ENCODE measurements at places on chromosomes 1 and 21.
A peak's percentile ranks its signal among the peaks of the same experiment; 100 is the strongest.

GRCh38 chr1:197799271-197799670, 24.0 kb upstream of the DENND1B start:
- no peak for DNase-seq

DNA sequence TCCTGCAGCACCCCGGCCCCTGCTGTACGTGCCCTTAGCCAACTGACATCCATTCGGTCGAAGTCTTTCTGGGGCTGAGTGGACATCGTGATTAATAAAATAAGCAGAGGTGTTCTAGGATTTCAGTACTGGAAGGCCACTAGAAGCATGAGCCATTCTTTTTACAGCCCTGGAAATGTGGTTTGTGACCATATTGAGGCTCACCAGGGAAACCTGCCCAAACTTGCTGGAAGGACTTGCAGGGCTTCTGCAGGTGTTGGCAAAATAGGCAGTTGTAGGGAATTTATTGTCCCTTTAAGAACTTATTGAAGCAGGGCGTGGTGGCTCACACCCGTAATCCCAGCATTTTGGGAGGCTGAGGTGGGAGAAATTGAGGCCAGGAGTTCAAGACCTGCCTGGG, 80.8 kb downstream of the DOP1B start:
- DNase-seq: no peak

- no peak for DNase-seq
Observed at GRCh38 chr1:2641381-2642130, 8.7 kb upstream of the MMEL1 start.

DNA sequence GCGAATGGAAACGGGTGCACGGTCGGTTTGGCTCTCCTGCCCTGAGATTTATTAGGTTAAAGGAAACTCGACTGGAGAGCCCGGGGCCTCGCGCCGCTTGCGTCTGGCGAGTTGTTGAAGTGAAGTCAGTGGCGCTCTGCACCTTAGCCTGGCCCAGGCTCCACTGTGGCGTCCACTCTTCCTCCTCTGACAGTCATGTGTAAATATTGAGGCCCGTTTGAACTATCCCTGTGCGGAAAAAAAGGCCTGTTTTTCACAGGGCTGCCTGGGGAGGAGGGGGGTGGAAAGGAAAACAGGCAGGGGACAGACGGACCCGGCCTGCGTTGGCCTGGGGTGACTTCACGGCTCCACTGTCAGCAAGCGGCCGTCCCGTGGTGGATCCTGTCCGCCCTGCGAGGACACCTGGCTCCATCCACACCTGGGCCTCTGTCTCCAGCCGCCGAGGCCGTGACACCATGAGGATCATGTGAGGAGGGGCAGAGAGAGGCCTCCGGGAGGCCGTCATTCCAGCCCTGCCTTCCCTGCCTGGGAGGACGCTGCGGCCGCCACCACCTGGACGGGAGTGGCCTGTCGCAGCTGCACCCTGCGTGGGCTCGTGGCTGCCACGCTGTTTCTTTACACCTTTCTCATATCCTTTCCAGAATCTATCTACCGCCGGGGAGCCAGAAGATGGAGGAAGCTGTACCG, 59.8 kb downstream of the FAAP20 start:
- no peak for DNase-seq

DNA sequence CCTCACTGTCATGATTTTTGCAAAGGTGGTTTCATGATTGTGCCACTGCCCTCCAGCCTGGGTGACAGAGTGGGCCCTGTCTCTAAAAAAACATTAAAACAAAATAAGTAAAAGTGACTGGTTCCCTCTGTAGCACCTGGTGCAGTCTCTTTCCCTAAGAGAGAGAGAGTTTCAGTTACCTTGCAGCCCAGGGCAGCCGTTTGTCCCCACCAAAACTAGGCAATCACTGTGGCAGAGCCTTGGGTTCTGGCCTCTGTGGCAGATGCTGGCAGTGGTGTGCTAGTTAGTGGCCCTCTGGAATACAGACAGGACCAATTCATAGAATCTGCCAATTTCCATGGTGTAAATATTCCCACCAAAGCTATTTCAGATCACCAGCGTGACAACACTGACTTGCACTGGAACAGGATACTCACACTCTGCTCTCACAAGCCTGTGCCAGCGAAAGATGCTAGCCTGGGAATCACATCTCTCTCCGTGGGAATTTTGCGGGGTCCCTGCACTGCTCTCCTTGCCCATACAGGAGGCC, 108.7 kb downstream of the TLR5 start:
- DNase-seq: no peak

GRCh38 chr1:170247751-170248521, 102.2 kb downstream of the NTMT2 start:
- no peak for DNase-seq

DNA sequence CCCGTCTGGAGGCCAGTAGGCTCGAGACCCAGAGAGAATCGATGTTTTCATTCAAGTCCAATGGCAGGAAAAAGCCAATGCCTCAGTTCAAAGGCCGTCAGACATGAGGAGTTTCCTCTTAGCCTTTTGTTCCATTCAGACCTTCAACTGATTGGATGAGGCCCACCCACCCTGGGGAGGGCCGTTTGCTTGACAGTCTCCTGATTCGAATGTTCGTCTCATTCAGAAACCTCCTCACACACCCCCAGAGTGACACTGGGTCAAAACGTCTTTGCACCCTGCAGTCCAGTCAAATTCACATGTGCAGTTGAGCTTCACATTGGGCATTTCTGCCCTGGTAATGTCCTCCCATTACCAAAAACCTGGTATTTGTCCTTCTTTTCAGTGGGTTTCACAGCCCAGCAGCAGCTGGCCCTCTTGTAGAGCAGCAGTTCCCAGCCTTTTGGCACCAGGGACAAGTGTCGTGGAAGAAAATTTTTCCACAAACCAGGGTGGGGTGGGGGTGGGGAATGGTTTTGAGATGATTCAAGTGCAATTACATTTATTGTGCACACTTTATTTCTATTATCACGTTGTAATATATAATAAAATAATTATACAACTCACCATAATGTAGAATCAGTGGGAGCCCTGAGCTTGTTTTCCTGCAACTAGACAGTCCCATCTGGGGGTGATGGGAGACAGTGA, 40.1 kb downstream of the RSPH1 start:
- no peak for DNase-seq

DNA sequence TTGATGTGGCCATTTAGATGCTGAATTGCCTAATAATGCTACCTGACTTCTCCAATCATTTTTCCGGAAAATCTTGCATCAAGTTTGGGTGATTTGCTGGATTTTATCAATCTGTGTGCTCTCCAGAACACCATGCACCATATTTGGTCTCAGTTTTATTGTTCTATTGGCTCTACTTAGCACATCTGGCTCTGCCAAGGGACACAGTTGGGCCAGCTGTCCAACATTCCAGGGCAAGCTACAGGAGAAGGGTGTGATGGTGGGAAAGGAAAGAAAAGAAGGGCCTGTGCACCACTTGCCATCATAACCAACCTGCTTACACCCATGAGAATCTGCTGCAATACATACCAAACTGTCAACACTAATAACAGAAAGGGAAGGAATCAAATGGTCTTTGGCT, 90.2 kb upstream of the NFIA start:
- DNase-seq: no peak

- peak; percentile 26 for DNase-seq
Observed at GRCh38 chr1:161267321-161267720, 8.8 kb downstream of the PCP4L1 start.

- DNase-seq: no peak
Observed at GRCh38 chr1:165988817-165989216, 161.4 kb downstream of the UCK2 start.

DNA sequence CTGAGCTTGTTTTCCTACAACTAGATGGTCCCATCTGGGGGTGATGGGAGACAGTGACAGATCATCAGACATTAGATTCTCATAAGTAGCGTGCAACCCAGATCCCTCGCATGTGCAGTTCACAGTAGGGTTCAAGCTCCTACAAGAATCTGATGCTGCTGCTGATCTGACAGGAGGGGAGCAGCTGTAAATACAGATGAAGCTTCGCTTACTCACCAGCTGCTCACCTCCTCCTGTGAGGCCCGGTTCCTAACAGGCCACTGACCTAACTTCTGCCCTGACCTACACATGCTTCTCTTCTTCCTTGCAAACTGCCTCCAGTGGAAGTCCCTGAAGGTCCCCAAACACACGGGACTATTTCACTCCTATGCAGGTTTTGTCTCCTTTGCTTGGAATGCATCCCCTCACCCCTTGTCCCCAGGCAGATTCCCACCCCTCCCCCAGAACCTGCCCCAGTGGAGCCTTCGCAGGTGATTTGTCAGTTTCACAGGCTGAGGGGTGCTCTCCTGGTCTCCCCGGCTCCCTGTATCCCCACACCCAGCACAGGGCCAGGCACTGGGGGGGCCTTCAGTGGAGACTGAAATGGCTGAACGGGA, 5.7 kb upstream of the ZBTB48 start:
- no peak for DNase-seq

DNA sequence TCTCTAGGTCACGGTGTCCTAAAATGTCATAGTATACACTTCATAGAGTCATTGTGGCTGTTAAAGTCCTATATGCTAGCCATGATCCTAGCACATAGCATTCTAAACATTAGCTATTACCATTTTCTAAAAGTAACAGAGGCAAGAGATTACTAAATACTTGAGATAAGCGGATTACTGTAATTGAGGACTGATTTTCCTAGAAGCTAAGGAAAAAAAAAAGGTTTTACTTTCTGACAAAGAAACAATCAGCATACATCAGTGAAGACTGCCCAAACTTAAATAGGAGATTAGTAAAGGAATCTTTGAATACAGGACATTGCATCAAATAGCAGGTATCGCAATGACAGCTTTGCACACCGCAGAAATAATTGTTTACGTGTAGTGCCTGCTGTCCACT, 91.3 kb upstream of the HNRNPU start:
- DNase-seq: no peak

DNA sequence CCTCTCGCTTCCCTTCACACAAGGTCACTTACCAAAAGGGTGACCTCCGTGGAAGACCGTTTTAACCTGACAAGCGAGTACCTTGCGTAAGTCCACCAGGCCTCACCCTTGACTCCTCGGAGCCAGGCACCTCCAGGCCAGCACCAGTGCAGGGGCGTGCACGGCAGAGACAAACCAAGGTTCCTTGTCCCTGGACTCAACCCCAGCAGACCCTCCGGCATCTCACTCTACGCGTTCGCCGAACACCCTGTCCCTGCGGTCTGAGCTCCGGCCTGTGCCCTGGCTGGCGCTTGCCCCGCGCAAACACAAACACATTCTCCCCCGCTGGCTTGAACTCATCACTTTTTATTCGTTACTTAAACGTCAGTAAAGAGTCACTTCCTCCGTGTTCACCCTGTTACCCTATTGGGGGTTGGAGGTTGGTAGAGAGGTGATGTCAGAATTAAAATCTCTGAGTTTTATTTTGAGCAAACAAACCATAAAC, 4.5 kb downstream of the TBX15 start:
- no peak for DNase-seq

- DNase-seq: no peak
Observed at GRCh38 chr1:153687346-153688125, 9.0 kb downstream of the NPR1 start.

- DNase-seq: no peak
Observed at GRCh38 chr1:202547215-202547614, 163.0 kb downstream of the SYT2 start.

GRCh38 chr1:85228972-85229371, 28.2 kb upstream of the SYDE2 start:
- DNase-seq: no peak

DNA sequence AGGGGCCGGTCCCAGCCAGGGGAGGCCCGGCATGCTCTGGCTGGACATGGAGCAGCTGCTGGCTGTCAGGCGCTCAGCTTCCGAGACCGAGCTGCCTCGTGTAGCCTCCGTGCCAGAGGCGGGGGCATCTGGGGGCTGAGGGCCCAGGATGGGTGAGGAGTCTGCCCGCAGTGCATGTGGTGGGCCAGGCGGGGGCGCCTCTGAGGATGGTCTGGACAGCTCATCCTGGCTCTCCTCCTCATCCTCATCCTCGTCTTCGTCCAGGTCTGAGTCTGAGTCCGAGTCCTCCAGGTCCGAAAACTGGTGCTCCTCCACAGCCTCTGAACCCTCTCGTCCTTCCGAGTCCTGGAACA, 28.9 kb upstream of the EDN2 start:
- no peak for DNase-seq

DNA sequence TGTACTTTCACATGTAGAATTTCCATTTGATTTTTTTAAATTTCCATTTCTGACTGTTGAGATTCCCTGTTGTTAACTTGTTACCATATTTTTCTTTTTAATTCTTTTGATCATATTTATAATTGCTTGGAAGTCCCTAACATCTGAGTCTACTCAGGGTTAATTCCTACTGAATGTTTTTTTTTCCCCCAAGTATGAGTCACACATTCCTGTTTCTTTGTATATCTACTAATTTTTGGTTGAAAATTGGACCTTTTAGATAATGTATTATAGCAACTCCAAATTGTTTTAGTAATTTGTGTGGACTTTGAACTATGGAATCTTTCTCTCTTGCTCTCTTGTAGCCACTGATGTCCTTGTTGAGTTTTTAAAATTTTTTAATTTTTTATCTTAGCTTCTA, 54.6 kb downstream of the STXBP3 start:
- DNase-seq: no peak

DNA sequence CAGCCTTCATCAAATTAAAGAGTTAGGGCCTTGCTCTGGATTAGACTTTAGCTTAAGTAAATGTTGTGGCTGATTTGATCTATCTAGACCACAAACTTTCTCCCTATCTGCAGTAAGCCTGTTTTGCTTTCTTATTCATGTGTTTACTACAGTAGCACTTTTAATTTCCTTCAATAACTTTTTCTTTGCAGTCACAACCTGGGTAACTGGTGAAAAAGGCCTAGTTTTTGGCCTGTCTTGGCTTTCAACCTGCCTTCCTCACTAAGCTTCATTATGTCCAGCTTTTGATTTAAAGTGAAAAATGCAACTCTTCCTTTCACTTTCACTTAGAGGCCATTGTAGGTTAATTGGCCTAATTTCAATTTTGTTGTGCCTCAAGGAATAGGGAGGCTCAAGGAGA, 12.5 kb upstream of the LPGAT1 start:
- DNase-seq: no peak
